ENCODE measurements at places on chromosomes 5 and 9. TPM values are rescaled to one million over a fixed set of nuclear protein-coding genes. Genes with fewer than 3 reads are reported as not detected.

DNA sequence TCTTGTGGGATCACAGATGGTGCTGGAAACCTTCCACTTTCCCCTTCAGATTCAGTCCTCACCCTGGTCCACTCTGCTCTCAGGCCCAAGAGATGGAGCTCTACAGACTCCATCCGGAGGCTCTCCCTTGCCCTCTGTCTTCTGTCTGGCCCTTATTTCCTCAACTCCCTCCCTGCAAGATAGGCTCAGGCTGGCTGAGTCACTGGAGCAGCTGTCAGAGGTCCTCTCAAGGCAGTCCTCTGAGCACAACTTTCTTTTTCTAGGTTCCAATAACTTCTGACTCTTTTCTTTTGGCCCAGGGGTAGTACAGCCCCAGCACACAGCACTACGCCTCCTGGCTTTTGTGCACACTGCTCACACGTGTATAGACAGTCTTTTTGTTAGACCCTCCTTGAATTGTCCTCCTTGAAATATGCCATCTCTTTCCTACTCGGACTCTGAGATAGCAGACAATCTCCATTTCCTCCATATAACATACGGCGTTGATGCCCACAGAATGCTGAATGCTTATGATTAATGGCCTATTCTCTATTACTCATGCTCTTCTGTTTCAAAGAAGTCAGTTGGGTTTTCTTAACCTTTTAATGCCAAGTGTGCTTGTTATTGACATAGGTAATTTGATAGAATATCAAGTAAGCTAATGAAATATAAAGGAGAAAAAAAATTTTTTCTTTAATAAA, 193.1 kb downstream of the SLC12A2 start:
- no peak for DNase-seq
- H3K4me3 ChIP-seq = no peak overlapping the region
- no peak overlapping the region for H3K27ac ChIP-seq
- H3K27me3 ChIP-seq = no peaks in the 10 kb centered on the region
- no peaks in the 10 kb centered on the region for H3K4me1 ChIP-seq

GRCh38 chr5:148176480-148176879, 8.1 kb downstream of the SPINK14 start:
- H3K36me3 ChIP-seq = no peaks in the 10 kb centered on the region
- H3K4me1 ChIP-seq = no peaks in the 10 kb centered on the region
- H3K27me3 ChIP-seq = peaks cover 6% of the 10 kb centered on the region
- no peak for DNase-seq
- no peak overlapping the region for H3K4me3 ChIP-seq
- H3K27ac ChIP-seq = no peak overlapping the region

PHYHD1 gene
- total RNA-seq = 10.0 TPM

DNA sequence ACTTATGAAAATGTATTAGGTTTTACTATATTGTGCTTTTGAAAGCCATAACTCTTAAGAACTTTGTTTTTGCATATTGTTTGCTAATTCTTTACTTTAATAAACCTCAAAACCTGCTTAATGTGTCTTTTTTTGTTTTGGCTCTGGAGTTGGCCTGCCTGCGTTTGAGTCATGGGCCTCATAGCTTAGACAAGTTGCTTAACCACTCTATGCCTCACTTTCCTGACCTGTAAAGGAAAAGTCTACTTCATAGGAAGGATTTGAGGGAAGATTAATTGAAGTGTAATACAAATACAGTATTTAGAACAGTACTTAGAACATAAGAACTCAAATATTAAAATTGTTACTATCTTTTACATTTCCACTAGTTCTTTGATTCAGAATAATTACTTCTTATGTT, 10.3 kb downstream of the SMIM32 start:
- no peaks in the 10 kb centered on the region for H3K27me3 ChIP-seq
- DNase-seq = no peak
- H3K4me3 ChIP-seq = no peak overlapping the region
- H3K27ac ChIP-seq = no peak overlapping the region

CDC25C gene
- total RNA-seq = 4.1 TPM

GRCh38 chr5:139180850-139181249, 17.3 kb downstream of the SIL1 start:
- H3K4me1 ChIP-seq = peaks cover 59% of the 10 kb centered on the region
- DNase-seq = no peak
- H3K27ac ChIP-seq = no peak overlapping the region
- no peak overlapping the region for H3K4me3 ChIP-seq
- H3K27me3 ChIP-seq = no peaks in the 10 kb centered on the region
- H3K36me3 ChIP-seq = peaks cover 4% of the 10 kb centered on the region

- no peak overlapping the region for H3K4me3 ChIP-seq
- no peak overlapping the region for H3K27ac ChIP-seq
- peaks cover 12% of the 10 kb centered on the region for H3K36me3 ChIP-seq
- no peak for DNase-seq
These were observed 25.5 kb downstream of the AGTPBP1 start for GRCh38 chr9:85716031-85716877.

FOXD4 gene
- 0.17 TPM for total RNA-seq

- H3K27ac ChIP-seq = no peak overlapping the region
- H3K27me3 ChIP-seq = no peaks in the 10 kb centered on the region
- H3K36me3 ChIP-seq = peaks cover 25% of the 10 kb centered on the region
These were observed 53.9 kb downstream of the ERAP1 start for GRCh38 chr5:96753848-96754247.

- DNase-seq = no peak
- H3K36me3 ChIP-seq = no peaks in the 10 kb centered on the region
- H3K4me1 ChIP-seq = no peaks in the 10 kb centered on the region
- no peak overlapping the region for H3K27ac ChIP-seq
- no peak overlapping the region for H3K4me3 ChIP-seq
- H3K27me3 ChIP-seq = no peaks in the 10 kb centered on the region
These were observed 267.9 kb upstream of the PDE4D start for GRCh38 chr5:60161340-60161934.

MYMK gene
- not detected for total RNA-seq

GRCh38 chr9:35905912-35906679, at the start of gene HRCT1:
Gene HRCT1 (plus strand): TSS chr9:35906202. CDS start chr9:35906288, 86 bp downstream.
- H3K4me3 ChIP-seq = peak within 1 kb of the TSS; percentile 52
- no peak for DNase-seq
- peak within 1 kb of the TSS; percentile 79 for H3K27ac ChIP-seq
- no peaks in the 10 kb centered on the region for H3K36me3 ChIP-seq
- peaks cover 10% of the 10 kb centered on the region for H3K27me3 ChIP-seq

DNA sequence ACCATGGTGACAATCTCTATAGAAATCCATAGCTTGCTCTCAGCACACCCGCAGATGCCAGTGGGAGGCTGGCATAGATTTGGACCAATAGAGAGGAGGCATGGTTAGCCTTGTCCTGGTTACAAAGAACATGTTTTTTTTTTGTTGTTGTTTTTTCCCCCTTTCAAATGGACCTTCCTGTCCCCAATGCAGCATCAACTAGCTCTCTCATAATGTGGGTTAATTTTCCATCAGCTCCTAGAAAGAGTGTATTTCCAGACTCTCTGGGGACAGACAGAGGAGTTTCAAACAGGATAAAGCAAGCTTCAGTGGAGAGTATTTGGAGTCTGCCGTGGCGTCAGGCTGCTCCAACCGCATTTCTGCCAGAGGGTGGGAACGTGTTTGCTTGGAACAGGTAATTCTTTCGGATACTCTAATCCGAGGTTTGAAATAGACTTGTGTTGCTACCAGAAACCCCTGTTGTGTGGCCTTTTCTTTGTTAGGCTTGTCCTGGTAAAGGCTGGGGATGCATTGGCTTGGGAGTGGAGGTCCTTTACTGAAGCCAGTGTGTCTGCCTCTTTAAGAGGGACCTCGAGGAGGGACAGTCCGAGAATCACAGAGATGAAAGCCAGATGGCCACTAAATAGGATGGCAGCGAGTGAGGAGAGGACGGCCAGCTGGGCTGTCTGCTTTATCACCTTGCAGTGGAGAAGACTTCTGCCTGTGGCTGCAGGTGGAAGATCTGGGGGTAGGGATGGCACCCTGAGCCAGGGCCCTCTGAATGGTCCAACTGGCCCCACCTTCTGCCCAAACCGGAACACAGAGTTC, 130.5 kb upstream of the CPEB4 start:
- no peak overlapping the region for H3K27ac ChIP-seq
- peaks cover 29% of the 10 kb centered on the region for H3K4me1 ChIP-seq
- DNase-seq = no peak
- H3K27me3 ChIP-seq = no peaks in the 10 kb centered on the region

DNA sequence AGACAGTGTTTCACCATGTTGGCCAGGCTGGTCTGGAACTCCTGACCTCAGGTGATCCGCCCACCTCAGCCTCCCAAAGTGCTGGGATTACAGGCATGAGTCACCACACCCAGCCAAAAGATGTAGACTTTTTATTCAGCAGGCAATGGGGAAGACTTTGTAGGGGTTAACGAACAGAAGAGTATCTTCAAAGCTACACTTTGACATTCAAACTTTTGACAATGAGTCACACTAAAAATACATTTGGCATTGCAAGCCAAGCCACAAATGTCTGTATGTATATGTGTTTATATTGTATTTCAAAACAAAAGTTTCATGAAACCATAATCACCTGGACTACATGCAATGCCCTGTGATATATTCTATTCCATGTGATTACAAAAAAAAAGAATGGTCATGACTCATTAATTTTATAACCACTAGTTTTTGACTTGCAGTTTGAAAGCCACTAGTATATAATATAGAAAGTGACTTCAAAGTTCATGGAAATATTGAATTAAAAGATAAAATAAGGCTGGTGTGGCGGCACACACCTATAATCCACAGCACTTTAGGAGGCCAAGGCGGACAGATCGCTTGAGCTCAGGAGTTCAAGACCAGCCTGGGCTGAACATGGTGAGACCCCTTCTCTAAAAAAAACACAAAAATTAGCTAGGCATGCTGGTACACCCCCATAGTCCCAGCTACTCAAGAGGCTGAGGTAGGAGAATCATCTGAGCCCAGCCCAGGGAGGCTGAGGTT, 8.3 kb downstream of the DIMT1 start:
- H3K36me3 ChIP-seq = peaks cover 26% of the 10 kb centered on the region
- no peaks in the 10 kb centered on the region for H3K27me3 ChIP-seq
- no peaks in the 10 kb centered on the region for H3K4me1 ChIP-seq
- H3K4me3 ChIP-seq = no peak overlapping the region

DNA sequence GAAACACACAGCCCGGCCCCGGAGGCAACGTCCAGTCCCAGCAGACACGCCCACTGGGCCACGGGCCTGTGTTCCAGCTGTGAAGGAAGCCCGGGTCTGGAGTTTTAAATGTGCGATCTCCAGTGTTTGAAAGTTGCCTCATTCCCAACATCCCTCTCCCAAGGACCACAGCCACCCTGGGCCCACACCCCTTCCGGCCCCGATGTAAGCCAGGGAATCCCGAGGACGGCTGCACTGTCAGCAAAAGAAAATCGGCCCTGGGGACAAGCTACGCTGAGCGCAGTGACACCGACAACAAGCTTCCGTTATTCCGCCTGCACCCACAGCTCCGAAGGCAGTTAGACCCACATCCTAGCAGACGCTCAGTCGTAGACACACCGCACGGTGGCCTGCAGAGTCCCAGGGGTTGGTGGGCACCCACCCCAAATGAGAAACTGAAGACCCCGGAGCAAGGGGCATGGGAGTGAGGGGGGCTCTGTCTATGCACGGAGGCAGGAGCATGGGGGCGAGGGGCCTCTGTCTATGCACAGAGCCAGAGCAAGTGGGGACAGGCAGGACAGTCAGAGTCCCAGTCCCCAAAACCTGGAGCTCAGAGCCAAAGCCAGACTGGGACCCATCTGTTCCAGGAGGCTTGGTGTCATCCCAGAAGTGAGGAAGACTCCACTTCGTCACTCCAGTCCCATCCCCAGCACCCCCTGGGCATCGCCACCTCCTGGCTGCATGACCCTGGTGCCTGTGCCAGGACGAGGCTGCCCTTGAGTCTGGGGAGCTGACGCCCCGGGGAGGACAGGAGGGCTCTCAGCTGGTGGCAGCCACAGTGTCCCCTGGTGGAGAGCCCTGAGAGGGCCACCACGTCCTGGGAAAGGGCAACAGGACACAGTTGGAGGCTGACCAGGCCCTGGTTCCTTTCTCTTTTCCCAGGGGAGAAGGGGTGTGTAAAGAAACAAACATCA, 23.4 kb downstream of the GLT6D1 start:
- peak overlapping the region; percentile 73 for H3K27ac ChIP-seq
- peak; percentile 62 for DNase-seq
- H3K27me3 ChIP-seq = peaks cover 12% of the 10 kb centered on the region
- H3K4me3 ChIP-seq = no peak overlapping the region

GRCh38 chr9:107218829-107219485, 64.1 kb upstream of the RAD23B start:
- no peak overlapping the region for H3K27ac ChIP-seq
- no peaks in the 10 kb centered on the region for H3K36me3 ChIP-seq
- no peak overlapping the region for H3K4me3 ChIP-seq
- H3K27me3 ChIP-seq = no peaks in the 10 kb centered on the region
- no peak for DNase-seq
- peaks cover 17% of the 10 kb centered on the region for H3K4me1 ChIP-seq
